Left renal cortex interstitium (tissue), 4 donors: ENCODE measurements at places on chromosomes 16 and 17. TPM values are rescaled to one million over a fixed set of nuclear protein-coding genes. Genes with fewer than 3 reads are reported as not detected.

The CCL23 gene
- 0.30 TPM for polyA plus RNA-seq

The TEKT5 gene
- polyA plus RNA-seq = 0.64 TPM

The KIF2B gene
- not detected for polyA plus RNA-seq

The CDH11 gene
- 204 TPM for polyA plus RNA-seq

The SRCIN1 gene
- 4.1 TPM for polyA plus RNA-seq

The MC1R gene
- 8.5 TPM for polyA plus RNA-seq

The HSD17B2 gene
- 12.6 TPM for polyA plus RNA-seq

- DNase-seq = no peak
Observed at GRCh38 chr17:13753154-13753553, 151.4 kb upstream of the HS3ST3A1 start.

- peak; percentile 53 for DNase-seq
Observed at GRCh38 chr16:66603537-66604375, 748 bp upstream of the CMTM3 start.

DNA sequence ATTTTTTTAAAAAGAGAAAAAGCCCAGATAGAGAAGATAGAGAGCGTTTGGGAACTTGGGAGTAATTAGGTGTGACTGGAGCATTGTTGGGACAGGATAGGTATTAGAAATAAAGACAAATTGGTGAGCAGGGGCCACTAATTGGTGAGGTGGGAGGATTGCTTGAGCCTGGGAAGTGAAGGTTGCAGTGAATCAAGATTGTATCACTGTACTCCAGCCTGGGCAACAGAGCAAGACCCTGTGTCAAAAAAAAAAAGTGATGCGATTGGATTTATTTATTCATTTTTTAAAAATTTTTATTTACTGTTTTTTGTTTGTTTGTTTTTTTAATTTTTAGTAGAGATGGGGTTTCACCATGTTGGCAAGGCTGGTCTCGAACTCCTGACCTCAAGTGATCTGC, 5.1 kb downstream of the CASC3 start:
- DNase-seq = no peak

DNA sequence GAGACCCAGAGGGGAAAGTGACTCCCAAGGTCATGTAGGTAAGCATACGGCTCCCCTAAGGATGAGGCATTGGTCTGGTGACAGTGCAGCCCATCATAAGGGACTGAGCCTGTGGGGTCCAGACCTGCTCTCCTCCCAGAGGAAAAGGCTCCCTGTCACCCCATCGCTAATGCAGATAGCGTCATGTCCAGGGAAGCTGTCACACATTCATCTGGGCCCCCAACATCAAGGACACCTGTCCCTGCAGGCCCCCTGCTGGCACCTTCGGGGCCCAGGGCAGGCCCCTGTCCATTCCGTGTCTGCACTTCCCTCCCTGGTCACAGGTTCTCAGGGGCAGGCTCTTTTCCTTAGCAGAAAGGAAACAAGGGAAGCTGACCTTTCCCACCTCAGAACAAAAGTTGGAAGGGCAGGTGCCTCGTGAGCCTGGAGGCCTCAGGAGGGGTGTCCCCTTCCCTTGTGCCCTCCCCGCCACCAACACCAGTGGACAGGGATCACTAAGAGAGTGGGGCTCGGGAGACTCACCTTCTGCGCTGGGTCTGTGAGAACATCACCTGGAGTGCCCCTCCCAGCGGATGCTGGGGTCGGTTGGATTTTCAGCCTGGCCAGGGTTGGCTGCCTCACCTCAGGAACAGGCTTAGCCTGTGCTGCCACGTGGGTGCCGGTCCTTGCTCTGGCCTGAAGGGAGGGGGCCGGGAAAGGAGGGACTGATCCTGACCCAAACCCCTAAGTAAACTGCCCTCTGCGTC, 17.3 kb upstream of the LASP1NB start:
- DNase-seq = no peak

GRCh38 chr17:35214192-35214591, 20.0 kb upstream of the SLC35G3 start:
- no peak for DNase-seq

- no peak for DNase-seq
Observed at GRCh38 chr17:31329221-31329620, 7.8 kb upstream of the EVI2A start.

- no peak for DNase-seq
Observed at GRCh38 chr17:6569370-6570285, 13.3 kb upstream of the PITPNM3 start.

- no peak for DNase-seq
Observed at GRCh38 chr16:25224731-25225319, 8.1 kb downstream of the AQP8 start.

DNA sequence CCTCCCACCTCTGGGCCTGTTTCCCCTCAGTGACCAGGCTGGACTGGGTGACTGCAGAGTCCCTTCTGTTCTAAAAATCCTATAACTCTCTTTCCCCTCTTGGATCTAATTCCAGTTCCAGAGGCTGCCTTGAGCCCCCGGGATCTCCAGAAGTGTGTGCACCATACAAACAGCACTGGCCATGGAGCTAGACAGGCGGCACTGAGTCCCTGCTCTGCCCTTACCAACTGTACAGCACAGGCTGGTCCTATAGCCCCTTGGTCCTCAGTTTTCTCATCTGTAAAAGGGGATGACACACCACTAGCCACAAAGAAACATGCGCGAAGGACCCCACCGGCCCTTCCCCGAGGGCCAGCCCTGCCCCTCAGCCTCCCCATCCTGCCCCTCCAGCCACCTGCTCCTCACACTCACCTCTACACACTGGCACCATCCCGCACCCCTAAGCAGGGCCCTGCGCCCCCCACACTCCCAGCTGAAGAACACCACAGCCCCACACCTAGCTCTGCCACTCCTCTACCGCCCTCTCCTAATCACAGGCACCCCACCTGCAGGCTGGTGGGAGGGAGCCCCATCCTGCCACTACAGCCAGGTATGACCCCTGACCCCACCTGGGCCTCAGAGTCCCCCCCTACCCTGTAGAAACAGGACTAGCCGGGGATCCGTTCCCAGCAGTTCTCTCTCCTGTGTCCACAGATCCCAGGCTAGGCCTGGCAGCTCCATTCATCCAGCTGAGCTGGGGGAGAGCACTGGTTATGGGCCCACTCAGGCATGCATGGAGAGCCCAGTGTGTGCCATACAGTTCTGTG, 913 bp upstream of the KRT16 start:
- DNase-seq = no peak

- DNase-seq = no peak
Observed at GRCh38 chr16:21991621-21992020, 9.3 kb downstream of the PDZD9 start.

DNA sequence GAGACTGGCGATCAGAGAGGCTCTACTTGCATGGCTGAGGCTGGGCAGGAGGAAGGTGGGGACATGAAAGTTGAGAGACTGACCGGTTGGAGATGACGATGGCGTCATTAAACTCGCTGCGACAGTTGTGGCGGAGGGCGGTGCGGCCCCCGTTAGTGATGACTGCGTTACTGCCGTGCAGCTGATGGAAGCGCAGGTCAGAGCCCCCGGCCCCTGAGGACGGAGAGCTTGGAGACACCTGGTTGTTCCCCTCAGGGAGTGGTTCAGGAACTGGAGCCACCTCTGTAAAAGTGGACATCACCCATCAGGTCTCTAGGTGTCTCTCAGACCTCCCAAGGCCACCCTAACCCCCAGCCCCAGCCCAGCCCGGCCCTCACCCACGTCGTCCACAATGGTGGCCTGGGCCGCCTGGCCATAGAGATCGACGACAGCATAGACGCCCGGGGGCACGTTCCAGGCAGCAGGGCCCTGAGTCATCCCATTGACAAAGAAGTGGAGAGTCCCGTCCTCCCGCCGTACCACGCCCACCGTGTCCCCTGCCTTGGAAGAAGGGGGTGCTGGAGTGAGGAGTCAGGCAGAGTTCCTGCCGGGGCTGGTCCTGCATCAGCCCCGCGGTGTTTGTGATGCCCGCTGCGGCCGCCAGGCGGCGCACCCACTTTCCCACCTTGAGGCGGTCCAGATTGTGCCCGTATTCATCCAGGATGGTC, 5.3 kb downstream of the NEURL4 start:
- DNase-seq = no peak

DNA sequence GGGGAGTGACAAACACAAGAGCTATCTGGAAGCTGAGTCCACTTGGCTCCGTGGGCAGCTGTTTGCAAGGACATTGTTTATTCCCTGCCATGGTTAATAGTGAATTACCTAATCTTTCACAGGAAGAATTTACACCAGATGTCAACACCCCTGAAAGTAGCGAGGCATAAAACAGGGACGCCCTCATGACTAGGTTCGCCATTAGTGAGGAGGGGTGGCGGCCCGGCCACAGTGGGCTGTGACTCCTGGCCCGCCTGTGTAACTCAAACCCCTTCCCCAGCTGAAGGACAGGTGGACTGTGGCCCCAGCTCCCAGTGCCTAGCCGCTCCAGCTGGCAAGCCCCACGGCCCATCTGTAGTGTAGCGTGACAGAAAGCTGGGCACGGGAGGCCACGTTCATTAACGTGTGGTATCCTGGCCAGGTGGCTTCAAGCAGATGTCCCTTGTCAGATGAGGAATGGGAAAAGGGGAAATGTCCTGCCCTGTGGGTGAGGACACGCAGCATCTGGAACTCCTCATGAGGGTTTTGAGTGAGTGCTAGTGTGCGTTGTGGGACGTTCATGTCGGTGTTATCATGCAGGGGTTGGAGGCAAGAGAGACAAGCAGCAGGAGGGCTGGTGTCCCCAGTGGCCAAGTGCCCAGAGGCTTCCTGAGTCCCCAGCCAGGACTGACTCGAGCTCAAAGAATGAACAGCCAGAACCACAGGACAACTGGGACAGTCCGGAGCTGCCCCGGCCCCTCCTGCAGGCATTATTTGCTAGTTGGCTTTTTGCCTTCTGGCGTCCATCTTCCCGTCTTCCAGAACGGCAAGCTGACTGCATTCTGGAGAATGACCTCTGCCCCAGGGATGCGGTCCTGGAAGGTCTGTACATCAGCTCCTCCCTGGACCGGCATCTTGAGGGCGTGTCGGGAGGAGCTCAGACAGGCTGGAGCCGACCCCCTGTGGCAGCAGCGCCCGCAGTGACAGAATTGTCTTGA, 19.2 kb downstream of the KDM8 start:
- DNase-seq = peak; percentile 43

DNA sequence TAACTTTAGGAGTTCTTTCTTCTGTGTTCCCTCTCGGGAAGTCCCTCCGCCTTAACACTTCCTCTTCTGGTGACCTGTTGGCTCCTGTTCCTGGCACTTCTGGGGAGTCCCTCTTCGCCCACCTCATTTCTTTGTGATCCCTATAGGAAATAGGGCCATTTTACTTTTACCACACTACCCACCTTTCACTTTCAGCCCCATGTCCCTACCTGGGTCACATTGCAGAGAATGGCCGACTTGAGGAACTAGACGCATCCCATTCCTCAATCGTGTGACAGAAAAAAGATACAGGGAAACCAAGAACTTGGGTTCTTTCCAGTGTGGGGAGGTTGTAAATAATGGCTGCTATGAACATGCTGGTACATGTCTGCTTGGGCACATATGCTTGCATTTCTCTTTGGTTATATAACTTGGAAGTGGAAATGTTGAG, 6.6 kb downstream of the IL21R start:
- DNase-seq = no peak

DNA sequence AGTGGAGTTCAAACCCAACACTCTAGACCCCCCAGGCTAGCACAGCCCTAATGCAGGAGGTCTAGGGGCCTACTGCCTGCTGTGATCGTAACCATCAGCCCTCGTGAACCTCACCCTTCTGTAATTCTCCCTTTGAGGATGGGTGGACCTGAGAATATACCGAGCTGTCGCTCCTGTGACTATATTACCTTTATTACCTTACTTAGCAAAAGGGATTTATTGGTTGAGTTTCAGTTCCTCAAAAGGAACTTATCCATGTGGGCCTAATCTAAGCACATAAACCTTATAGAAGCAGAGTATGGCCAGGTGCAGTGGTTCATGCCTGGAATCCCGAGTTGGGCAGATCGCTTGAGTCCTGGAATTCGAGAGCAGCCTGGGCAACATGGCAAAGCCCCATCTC, 19.2 kb upstream of the EMP2 start:
- no peak for DNase-seq

GRCh38 chr17:66468241-66469087, 166.1 kb downstream of the PRKCA start:
- DNase-seq = no peak

DNA sequence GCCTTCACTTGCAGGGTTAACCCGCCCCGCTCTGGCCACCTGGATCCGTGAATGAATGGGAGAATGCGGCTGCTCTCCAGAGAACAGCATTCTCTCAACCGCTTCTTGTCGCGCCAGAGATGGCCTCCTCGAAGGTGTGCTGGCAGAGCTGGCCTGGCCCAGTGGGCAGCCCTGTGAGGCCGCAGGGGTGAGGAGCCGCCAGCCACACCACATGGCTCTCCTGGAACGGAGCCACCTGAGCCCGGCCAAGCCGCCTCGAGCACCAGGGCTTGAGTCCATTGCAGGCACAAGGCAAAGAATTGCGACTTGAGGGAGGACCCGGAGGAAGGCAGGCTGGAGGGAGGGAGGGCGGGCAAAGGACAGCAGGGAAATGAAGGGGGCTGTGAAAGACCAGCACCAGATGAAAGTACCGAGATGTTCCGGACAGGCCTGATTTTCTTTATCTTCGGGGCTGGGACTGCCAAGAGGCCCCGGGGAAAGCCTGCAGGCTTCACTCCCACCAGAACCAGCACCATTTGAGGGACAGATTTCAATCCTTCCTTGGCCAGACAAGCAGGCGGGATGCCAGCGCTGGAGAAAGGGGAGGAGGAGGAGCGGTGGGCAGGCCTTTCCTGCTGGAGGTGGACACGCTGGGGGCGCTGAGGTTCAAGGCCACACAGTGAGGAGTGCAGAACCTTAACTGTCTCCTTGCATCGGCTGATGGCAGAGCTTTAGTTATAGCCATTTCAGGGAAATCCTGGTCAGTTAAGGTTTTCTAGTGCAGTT, 69.4 kb downstream of the MRC2 start:
- DNase-seq = no peak

DNA sequence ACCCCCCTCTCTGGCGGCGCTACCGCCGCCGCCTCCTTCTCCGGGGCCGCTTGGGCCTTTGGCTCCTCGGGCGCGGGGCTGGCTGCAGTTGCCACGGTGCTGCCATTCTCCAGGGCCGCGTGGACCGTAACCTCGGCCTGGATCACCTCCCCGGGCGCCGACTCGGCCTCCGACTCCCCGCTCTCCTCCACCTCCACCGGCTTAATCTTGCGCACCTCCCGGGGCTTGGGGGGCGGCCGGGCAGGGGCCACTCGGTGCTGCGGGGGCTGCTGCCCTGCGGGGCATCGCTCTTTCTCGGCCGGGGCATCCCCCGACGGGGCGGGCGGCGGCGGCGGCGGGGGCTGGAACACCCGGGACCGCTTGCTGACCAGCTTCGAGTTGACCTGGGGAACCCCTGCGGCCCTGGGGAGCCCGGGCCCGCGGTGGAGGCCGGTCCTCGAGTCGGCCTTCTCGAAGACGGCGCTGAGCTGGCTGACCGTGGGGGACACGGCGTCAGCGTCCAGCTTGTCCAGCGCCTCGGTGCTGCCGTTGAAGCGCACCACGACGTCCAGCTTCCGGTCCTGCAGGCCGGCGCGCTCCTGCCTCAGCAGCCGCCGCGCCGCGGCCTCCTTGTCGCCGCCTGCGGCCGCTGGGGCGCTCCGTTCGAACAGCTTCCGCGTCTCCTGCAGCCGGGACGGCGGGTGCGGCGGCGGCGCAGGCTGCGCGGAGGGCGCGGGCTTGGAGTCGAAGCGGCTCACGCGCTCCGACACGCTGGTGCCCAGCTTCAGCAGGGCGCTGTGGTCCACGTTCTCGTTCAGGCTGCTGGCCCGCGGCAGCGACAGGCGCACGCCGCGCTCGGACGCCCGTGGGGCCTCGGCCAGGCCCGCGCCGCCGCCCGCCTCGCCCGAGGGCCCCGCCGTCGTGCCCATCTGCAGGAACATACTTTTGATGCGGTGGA, 792 bp downstream of the PPP1R9B start:
- DNase-seq = no peak
